ENCODE measurements at places on chromosomes 5 and 9.

GRCh38 chr5:92652756-92653155 is 928.3 kb downstream of the NR2F1-AS1 start:
- no peak for DNase-seq

DNA sequence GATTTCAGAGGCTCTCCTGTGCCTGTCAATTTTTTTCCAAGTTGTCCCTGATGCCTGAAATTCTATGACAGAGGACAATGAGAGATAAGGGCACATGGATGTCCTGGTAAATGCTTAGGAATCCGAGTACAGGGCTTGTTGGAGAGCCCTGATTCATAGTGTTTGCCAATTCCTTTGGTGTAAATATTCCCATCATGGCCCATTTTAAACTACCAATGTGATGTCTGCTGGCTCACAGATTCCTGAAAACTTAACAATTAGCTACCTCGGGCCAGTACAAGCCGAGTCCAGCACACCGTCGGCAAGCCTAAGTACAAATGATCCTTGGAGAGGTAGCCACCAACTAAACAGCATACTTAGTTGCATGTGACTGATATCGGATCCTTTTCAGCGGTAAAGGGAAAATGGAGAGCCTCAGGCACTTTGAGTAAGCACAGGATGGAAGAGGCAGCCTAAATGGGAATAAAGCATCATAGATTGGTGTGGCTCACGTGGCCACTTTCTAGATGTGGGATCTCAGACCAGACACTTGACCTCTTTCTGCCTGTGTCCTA is 3.6 kb downstream of the ITK start:
- no peak for DNase-seq

- DNase-seq: no peak
These were observed 2.3 kb upstream of the TNIP1 start for GRCh38 chr5:151083081-151083676.

GRCh38 chr5:150001660-150002486 is 1.3 kb downstream of the HMGXB3 start:
- DNase-seq: peak; percentile 77

DNA sequence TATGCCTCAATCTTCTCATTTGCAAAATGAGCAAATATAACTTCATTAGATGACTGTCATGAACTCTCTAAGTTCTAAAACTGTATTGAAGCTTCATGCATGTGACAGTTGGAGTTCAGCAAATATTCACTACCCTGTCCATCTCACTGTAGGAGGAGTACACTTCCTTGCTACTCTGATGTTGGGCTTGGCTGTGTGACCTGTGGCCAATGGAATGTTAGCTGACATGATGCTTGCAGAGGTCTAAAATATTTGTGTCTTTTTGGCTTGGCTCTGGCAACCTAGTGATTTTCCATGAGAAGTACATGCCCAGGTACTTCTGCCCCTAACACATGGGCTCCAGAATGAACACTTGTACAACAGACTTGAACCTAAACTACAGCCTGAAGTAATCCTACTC is 203.1 kb upstream of the ANKH start:
- DNase-seq: no peak

- DNase-seq: no peak
These were observed 44.3 kb downstream of the CAMK2A start for GRCh38 chr5:150245111-150245789.

DNA sequence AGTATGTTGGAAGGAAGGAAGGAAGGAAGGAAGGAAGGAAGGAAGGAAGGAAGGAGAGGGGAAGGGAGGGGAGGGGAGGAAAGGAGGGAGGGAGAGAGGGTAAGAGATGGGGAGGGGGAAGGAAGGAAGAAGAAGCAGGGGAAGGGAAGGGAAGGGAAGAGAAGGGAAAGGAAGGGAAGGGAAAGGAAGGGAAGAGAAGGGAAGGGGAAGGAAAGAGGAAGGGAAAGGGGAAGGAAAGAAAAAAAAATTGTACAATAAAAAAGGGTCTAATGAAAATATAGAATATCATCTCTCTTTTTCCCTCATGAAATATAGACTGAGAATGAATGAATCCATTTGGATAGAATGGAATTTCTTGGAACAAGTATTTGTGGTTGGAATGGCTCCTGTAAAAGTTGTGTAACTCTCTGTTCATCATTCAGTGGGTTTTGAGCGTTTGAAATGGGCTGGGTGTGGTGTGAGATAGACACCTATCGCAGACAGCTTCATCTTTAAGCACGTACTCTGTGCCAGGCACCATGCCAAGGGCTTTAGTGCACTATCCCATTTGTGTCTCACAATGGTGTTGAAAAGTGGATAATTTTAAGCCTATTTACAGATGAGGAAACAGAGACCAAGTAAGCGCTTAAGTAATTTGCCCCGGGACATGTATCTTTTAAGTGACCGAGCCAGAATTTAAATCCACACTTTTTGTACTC is 11.6 kb upstream of the PAPPA start:
- no peak for DNase-seq

- no peak for DNase-seq
These were observed 10.6 kb downstream of the DIPK1B start for GRCh38 chr9:136722969-136723356.

DNA sequence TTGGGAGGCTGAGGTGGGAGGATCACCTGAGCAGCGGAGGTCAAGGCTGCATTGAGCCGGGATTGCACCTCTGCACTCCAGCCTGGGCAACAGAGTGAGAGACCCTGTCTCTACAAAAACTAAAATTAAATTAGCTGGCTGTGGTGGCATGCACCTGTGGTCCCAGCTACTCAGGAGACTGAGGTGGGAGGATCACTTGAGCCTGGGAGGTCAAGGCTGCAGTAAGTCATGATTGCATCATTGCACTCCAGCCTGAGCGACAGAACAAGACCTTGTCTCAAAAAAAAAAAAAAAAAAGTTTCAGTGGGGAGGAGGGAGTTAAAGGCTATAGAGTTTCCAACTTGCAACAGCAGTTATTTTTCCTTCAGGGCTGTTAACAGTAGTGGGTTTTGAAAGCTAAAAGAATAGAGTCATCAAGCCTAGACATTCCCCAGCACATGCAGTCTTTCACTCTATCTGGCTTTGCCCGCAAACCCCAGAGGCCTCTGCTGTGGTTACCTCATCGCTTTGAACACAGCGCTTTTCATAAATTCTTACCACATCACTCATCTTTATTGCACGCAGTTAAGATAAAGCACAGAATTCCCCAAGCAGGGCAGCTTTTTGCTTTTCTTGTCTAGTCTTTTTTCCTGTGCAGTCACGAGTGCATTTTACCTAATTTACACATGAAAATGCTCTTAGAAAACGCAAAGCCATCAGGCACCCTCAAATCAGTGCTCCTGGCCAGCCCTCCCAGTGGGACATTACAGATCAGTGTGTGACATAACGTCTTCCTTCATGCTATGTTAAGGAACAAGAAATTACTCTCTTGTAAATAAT is 8.7 kb upstream of the SLC2A8 start:
- DNase-seq: peak; percentile 94

DNA sequence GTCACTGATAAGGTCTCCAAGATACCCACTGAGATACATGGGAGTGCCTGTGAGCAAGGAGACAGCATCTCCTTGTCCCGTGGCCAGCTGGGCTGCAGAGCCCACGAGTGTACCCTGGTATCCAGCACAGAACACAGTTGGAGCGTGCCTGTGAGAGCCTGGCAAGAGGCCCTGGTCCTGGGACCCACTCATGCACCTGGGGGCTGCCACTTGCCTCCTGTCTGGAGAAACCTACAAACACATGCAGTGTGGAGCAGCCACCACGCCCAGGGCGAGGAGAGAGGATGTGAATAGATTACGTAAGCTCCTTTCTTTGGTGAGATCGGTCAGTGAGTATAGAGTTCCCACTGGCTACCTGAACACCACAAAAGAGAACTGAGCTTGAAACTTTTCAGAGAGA is 88.3 kb downstream of the CTNND2 start:
- no peak for DNase-seq

- DNase-seq: no peak
These were observed 259.2 kb downstream of the PDZD2 start for GRCh38 chr5:31898036-31898632.

DNA sequence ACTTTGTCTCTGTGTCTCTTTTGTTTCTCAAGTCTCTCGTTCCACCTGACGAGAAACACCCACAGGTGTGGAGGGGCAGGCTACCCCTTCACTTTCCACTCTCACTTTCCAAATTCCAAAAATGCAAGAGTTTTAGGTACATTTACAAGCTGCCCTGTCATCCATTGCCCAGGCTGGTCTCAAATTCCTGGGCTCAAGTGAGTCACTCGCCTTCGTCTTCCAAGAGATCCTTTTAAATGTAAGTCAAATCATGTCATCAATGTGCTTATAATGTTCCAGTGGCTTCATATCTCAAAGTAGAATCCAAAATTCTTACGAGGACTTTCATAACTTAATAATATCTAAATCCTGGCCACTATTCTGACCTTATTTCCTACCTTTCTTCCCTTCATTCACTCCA is 20.4 kb upstream of the UGCG start:
- DNase-seq: no peak

DNA sequence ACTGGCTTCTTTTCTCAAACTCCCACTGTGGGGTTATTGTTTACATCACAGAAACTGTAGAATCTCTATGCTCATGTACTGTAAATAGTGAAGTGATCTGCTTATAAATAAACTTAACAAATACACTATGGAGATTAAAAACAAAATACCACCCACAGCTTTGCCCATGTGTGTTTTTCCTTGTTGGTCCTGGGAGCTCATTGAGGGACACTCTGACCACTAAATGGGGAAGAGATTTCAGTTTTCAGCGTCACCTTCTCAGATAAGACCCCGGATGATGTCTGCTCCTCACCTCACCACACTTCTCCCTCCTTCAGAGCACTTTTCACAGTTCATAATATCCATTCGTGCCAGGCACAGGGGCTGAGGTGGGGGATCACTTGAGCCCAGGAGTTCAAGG is 89.7 kb downstream of the PDE6A start:
- DNase-seq: no peak

GRCh38 chr5:136192526-136193321 is at the start of gene SMIM32:
Gene SMIM32, minus strand, starts transcription at chr5:136193162. Its CDS starts 638 bp downstream, at chr5:136192524.
- DNase-seq: no peak

DNA sequence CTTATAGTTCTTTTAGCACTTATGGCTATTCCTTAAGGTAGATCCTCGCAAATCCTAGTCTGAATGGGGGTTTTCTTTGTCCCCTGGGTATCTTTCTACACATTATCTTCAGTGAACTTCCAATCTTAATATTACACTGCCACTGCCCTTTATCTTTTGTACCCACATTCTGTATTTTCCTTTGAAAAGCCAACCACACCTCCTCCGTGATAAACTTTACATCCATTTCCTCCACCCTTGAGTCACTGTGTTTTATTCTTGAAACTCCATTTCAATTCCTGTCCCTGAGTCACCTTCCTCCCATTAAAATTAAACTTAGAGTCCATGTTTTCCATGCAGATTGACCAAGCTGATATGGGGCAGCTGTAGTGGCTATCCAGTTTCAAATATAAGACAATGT is 43.2 kb upstream of the RICTOR start:
- DNase-seq: no peak

- DNase-seq: no peak
These were observed 10.4 kb upstream of the CRB2 start for GRCh38 chr9:123345567-123345955.

- no peak for DNase-seq
These were observed 7.4 kb downstream of the DMXL1 start for GRCh38 chr5:119078071-119078846.

DNA sequence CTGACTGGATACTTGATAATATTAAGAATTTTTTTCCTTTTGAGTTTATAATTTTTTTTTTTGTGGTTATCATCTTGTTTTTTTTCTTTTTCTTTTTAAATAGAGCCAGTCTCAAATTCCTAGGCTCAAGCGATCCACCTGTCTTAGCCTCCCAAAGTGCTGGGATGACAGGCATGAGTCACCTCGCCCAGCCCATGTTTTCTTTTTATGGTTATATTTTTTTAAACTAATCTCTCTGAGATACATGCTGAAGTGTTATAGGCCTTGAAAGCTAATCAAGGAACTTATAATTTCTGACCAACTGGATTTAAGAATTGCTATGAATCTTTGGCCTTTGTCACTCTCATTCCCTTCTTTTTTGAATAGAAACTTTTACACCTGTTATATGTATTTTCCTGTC is 6.8 kb upstream of the AMACR start:
- DNase-seq: no peak

DNA sequence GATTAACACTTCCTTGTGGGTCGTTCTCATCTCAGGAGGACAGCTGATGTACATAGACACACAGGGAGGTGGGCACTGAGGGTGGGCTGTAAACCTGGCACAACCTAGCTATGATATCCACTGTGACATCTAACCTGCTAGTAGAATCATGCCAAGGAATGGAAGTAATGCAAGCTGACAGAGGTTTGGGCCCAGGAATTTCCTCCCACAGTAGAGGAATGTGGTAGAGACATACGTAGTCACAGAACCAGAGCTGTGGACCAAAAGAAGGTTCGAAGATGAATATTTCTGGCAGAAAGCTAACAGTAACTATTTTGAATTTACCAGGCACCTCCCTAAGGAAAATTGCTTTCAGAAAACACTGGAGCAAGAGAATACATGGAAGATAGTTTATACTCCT is 15.2 kb upstream of the DNAJC25 start:
- no peak for DNase-seq

DNA sequence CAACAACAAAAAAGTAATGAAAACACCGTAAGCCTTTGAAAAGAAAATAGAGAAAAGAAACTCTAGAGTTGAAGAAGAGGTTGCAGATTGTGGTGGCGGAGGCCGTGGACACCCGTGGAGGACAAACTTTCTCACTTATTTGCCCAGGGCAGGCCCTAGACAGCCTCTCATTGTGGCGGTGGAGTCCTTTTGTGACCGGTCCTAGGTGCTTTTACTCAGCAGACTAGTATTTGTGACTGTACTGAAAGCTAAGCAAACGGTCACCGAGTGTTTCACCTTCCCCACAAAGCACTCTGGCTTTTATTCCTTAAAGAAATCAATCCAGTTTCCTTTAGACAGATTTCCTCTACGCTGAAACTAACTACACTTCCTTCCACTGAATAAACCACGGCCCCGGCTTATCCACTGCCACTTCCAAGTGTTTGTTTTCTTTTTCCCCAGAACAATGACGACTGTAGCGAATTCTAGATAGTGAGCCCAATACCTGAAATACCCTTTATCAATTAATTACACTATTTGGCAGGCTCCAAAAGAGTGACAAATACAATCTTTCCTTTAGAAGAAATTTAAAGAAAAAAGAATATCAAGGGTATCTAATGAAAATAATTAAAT is 210.2 kb upstream of the TARS1 start:
- no peak for DNase-seq

GRCh38 chr5:158565017-158565789 is 534.5 kb downstream of the EBF1 start:
- no peak for DNase-seq

- DNase-seq: peak; percentile 94
These were observed 92.1 kb downstream of the PBX3 start for GRCh38 chr9:125839317-125839716.

GRCh38 chr5:114250536-114250935 is 111.3 kb upstream of the KCNN2 start:
- DNase-seq: no peak

Data from GF-D8 (cell line).